ENCODE measurements at places on chromosomes 6 and 20. TPM values are rescaled to one million over a fixed set of nuclear protein-coding genes. Genes with fewer than 3 reads are reported as not detected.

RFX6 gene
- not detected for total RNA-seq

DNA sequence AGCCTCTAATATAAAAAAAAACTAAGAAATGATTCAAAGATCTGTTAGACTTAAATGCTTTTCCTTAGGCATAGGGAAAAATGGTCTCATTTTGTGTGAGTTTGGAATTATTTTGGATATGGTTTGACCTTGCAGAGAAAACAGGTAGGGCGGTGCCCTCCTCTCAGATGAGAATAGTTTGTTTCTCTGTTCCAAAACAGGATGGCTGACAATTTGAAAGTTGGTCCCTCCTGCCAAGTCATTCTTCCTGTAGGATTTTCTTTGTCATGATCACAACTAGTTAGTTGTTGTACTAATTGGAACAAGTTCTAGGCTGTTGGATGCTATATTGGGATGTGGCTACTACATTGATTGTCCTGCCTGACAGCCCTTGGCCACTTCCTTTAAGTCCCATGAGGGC lies 108.6 kb downstream of the BCKDHB start:
- H3K36me3 ChIP-seq, result no peaks in the 10 kb centered on the region
- H3K4me3 ChIP-seq, result no peak overlapping the region
- no peaks in the 10 kb centered on the region for H3K4me1 ChIP-seq
- H3K27ac ChIP-seq, result no peak overlapping the region

LST1 gene
- 134 TPM for total RNA-seq

TRIM31 gene
- total RNA-seq, result 0.28 TPM

ZC2HC1B gene
- not detected for total RNA-seq

DNA sequence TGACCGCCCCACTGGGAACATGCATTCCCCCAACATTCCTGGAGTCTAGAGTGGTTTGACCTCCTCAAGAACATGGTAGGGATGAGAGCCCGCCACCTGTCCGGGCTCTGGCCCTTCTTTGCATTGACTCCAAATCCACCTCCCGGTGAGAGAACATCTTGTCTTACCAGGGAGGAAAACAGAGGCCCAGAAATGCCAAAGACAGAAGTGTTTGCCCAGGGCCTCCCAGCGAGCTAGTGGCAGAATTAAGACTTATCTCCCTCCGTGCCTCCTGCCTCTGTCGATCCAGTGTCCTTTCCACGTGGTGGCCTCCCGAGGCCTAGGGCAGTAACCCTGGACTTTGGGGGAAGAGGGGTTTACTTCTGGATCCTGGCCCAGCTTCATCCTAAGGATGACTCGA lies 134.8 kb downstream of the JPH2 start:
- DNase-seq, result no peak
- H3K36me3 ChIP-seq, result peaks cover 43% of the 10 kb centered on the region
- no peak overlapping the region for H3K27ac ChIP-seq
- H3K27me3 ChIP-seq, result no peaks in the 10 kb centered on the region
- H3K4me1 ChIP-seq, result no peaks in the 10 kb centered on the region

- peaks cover 16% of the 10 kb centered on the region for H3K4me1 ChIP-seq
- no peak overlapping the region for H3K4me3 ChIP-seq
- H3K27ac ChIP-seq, result peak overlapping the region; percentile 39
- DNase-seq, result no peak
- H3K27me3 ChIP-seq, result no peaks in the 10 kb centered on the region
Measured at GRCh38 chr6:158042245-158042798, 60.7 kb downstream of the SYNJ2 start.
